ENCODE measurements at places on chromosomes 7 and 10.

- no peak for DNase-seq
Measured at GRCh38 chr7:90191648-90192047, 19.9 kb upstream of the STEAP2 start.

DNA sequence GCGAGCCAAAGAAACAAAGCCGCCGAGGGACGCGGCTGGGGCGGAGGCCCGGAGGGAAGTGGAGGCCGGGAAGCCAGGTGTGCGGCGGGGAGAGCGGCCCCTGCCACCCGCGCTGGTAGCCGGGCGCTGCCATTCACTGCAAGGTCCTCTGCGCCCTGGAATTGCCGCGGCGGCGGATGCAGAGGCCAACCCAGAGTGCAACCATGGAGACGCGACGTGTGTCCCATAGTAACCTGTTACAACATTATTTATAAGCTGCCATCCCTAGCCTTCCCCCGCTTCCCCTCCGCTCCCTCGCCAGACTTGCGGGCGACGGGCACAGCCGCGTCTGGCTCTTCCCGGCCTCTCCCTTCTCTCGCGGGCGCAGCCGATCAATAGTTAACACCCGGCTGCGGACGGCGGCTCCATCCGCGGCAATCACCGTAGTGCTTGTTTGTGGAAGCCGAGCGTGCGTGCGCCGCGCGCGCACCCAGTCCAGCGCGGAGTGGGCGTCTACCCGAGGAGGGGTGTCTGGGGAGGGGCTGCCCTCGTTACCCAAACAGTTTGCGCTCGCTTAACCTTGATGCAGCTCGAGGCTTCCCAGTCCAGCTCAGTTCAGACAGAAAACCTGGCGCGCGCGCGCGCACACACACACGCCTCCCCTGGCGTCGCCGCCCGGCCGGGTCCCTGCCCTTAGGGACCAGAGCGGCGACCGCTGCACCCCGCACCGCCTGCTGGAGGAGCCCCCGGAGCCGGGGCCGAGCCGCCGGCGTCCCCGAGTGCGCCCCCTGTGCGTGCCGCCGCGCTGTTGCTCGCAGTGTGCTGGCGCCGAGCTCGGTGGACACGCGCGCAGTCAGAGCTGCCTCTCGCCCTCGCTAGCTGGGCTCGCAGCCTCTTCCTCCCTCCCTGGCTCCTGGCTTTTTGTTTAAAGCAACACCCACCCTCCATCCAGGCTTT is 165.4 kb upstream of the DPP6 start:
- DNase-seq: no peak

DNA sequence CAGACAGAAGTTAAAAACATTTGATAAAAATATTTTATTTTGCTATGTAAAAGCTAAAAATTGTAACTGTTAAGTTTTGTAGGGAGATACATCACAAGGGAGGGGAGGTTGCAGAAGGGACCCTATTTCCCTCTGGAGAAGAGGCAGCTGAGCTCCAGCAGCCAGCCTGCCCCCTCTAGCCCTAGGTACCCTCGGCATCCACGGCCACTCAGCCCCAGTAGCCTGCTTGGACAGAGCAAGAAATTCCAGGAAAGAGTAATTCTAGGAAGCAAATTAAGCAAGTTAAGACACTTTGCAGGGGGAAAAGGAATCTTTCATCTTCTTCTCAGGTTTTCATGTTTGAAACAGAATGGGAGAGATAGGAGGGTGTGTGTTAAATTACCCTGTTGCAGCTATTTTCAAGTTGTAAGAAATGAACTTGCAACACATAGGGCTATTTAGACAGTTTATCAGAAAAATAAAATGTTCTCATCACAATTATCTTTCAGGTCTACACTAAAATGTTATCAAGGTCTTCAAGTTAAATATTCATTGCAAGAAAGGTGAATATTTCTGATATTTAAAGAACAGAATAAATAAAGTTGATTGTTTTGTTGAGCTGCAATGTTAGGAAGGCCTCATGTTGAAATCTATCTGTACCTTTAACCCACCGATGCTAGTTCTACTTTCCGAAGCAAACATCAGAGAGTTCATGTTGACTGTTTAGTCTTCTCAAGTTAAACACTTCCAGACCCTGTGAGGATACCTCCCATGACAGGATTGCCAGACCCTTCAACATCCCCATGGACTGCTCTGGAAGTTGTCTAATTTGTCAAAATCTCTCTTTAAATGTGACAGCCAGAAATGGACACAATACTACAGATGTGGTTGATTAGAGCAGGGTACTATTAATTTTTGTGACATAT is 5.5 kb downstream of the SGCE start:
- DNase-seq: no peak

GRCh38 chr10:5095687-5096086 is 1.5 kb downstream of the AKR1C3 start:
- no peak for DNase-seq

DNA sequence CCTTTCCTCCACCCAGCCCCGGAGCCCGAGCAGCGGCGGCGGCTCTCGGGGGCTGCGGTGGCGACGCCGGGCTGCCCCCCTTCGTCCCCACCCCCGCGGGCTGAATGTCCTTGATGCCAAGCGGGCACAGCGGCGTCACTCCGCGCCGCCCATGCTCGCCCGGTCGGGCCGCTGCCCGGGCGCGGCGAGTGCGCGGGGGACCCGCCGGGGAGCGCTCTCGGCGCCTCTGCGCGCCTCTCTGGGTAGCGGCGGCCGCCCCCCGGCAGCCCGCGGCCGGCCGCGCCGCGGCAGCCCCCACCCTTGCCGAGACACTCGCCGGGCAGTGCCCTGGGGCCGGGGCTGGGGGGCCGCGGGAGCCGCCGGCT is 433 bp upstream of the PLXNA4 start:
- no peak for DNase-seq

DNA sequence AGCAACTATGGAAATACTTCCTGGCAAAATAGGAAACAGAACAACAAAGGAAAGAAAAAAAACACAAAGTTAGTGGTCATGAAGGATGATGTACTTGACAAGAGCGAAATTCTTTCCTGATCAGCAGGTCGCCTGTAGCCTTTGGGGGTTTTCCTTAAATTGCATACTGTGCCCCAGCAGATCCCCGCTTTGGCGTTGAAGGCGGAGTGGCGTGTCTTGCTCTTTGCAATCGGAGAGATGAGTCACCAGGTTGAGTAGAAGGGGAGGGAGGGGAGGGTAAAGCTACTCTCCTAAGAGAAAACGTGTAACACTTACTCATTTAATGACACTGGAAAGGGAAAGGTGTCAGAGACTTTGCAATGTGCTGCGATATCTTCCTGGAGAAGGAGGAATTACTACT is 587.2 kb downstream of the SORCS1 start:
- no peak for DNase-seq

GRCh38 chr10:62959553-62959952 is 143.4 kb upstream of the EGR2 start:
- no peak for DNase-seq

GRCh38 chr10:26662864-26663263 is 34.6 kb upstream of the PDSS1 start:
- DNase-seq: no peak

- DNase-seq: no peak
Measured at GRCh38 chr7:152052771-152053170, 27.3 kb downstream of the GALNT11 start.

- DNase-seq: no peak
Measured at GRCh38 chr10:119084896-119085295, 4.3 kb upstream of the EIF3A start.

DNA sequence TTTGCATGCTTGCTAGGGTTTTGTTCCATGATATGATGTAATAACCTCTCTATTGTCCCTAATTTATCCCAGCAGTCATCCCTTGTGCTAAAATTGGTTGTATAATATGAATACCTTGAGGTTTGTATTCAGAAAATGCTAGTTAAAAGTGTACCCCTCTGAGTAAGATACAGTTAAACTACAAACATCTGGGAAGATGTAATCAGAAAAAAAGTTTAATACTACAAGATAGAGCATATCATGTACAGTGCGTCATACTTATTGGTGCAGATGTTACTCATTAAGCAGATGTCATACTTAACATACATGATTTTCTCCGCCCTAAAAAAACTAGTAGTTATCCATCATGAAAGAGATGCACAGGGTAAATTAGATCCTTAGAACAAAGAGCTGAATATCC is 336.1 kb upstream of the KCND2 start:
- DNase-seq: no peak

GRCh38 chr10:14625192-14625631 is 149.5 kb downstream of the FAM107B start:
- DNase-seq: no peak

- DNase-seq: no peak
Measured at GRCh38 chr7:30543813-30544525, 39.3 kb upstream of the GGCT start.

- DNase-seq: no peak
Measured at GRCh38 chr7:98978672-98979071, 100.3 kb downstream of the TRRAP start.

DNA sequence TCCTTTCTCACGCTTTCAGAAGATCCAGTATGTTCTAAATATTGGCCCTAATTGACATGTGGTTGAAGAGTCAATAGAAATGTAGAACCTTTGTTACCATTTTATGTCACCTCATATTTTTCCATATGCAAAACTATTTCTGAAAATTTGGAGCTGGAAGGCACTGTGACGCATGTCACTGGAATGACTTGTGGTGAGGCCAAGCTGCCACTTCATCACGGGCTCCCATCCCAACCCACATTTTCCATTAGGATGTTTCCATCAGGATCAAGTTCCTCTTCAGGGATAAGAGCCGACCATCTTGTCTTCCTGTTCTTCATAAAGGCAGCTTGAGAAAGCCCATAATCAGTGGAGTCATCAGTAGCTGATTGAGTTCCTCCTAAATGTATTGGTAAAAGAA is 1241.7 kb downstream of the GATA3 start:
- DNase-seq: no peak

DNA sequence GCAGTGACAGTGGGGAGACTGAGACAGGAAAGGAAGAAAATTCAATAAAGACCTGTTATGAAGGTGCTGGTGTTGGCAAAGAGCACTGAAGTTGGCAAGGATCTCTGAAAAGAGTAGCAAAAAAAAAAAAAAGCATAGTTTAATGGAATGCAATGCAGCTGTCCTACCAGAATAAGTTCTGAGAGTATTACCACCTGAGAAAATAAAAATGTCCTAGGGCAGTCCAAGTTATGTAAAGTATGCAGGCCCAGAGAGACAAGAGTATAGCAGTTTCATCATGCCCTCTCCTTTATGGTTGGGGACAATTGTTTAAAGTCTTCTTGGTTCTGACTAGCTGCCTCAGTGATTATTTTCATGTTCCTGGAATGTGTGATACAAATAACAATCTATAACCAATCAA is 1092.8 kb downstream of the SORCS3 start:
- no peak for DNase-seq

GRCh38 chr10:110858297-110858934 is 13.3 kb upstream of the PDCD4 start:
- DNase-seq: no peak

GRCh38 chr10:107971411-107971810 is 806.9 kb upstream of the SORCS1 start:
- no peak for DNase-seq

GRCh38 chr10:114380060-114380459 is 24.2 kb downstream of the AFAP1L2 start:
- no peak for DNase-seq

GRCh38 chr10:89302625-89303024 is 779 bp downstream of the IFIT2 start:
- DNase-seq: no peak

GRCh38 chr10:11307937-11308336 is 290.3 kb downstream of the CELF2 start:
- no peak for DNase-seq

Measured in cerebellar nuclear complex (tissue), 1 donor.